ENCODE measurements at places on chromosomes 2 and 18.
A peak's percentile ranks its signal among the peaks of the same experiment; 100 is the strongest.

- DNase-seq = no peak
Observed at GRCh38 chr2:121171625-121172119, 113.3 kb downstream of the TFCP2L1 start.

DNA sequence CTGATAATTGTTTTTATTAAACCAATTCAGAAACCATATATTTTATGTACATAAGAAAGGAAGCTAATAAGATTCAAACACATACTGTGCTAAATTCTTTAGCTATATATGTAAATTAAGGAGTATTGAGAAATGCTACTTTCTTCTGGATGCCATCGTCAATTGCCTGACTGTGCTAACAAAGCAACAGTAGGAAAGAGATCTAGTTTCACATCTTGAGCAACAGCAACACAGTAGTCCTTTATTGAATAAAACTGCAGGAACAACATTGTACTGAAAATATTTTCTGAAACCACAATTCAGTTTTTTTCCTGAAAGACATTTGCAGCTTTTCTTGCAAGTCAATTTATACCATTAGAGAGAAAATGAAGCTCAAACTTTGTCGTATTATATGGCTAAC lies 1404.9 kb upstream of the SLC39A10 start:
- DNase-seq = no peak

- DNase-seq = no peak
Observed at GRCh38 chr2:236165842-236166795, 2.1 kb downstream of the GBX2 start.

DNA sequence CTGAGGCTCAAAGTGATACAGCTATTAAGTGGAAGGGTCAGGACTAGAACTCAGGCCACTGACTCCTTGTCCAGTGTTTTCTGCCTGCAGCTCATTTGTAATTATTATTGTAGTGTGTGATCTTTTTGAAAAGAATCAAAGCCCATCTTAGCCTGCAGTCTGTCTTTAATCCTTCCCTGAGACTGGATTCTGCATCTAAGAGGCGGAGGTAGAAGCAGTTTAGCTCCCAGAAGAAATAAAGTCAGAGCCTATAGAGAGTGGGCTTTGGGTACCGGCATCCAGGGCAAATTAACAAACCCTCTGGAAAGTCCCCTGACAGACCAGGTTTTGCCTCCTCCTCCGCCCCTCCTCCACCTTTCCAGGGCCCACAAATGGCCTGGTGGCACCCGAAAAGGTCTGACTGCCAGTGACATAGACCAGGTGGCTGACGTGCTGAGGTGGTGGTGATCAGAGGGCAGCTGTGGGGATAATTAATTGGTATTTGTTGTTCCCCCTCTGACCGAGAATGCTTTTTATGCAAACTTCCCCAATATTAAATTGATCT lies 2.2 kb upstream of the RAX start:
- no peak for DNase-seq

DNA sequence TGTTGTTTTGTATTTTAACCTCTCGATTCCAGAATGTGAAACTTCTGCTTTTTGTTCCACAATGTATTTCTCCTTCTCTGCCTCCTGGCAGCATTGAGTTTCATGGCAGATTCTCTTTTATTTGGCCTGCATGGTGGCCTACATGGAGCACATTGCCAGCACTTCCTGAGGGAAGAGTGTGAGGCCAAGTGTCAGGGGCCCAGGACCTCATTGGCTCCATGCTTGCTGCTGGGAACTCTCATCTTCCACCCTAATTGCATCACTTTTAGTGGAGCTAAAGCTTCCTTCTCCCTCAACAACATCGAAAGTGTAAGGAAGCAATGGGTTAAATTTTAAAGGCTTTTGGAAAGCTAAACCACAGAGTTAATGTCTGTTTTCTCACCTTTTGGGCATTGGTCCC lies 9.5 kb downstream of the TRIB2 start:
- DNase-seq = no peak

- no peak for DNase-seq
Observed at GRCh38 chr2:157067562-157067961, 189.9 kb upstream of the GALNT5 start.

DNA sequence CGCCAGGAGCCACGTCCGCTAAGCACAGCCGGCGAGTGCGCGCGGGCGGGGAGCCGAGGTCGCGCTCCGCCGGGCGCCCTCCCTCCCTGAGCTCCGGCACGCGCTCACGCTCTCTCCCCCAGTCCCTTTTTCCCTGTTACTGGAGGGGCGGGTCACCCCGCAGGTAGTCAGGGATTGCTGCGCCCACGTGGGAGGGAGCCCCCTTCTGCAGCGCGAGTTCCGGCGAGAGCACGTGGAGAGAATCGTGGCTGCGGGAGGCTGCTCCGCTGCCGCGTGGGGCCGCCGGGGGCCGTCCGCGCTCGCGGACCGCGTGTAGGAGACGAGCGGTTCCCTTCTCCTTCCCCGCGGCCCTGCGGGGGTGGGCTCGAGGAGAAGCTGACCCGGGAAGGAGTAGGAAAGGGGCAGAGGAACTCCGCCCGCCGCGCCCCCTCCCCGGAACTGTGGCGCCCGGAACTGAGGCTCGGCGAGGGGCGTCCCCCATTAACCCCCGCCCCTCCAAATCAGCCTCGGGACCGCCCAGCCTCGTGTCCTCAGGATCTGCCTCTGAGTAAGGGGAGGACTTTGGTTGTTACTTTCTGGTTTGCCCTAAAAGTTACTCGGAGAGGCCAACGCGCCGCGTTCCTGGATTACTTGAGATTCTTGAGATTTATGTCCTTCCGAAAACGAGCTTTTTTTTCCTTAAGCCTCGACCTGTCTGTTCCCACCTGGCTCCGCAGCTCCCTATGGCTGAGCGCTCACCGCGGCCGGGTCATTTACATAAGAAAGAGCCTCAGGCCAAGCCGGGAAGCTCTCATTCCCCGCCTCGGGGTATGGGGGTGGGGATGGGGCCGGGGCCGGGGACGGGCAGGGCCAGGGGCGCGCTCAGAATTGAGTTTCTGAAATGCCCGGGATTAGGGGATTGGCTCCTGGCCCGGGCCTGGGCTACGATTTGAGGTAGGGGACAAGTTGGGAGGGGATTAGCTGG lies 1.1 kb downstream of the HK2 start:
- peak; percentile 60 for DNase-seq

DNA sequence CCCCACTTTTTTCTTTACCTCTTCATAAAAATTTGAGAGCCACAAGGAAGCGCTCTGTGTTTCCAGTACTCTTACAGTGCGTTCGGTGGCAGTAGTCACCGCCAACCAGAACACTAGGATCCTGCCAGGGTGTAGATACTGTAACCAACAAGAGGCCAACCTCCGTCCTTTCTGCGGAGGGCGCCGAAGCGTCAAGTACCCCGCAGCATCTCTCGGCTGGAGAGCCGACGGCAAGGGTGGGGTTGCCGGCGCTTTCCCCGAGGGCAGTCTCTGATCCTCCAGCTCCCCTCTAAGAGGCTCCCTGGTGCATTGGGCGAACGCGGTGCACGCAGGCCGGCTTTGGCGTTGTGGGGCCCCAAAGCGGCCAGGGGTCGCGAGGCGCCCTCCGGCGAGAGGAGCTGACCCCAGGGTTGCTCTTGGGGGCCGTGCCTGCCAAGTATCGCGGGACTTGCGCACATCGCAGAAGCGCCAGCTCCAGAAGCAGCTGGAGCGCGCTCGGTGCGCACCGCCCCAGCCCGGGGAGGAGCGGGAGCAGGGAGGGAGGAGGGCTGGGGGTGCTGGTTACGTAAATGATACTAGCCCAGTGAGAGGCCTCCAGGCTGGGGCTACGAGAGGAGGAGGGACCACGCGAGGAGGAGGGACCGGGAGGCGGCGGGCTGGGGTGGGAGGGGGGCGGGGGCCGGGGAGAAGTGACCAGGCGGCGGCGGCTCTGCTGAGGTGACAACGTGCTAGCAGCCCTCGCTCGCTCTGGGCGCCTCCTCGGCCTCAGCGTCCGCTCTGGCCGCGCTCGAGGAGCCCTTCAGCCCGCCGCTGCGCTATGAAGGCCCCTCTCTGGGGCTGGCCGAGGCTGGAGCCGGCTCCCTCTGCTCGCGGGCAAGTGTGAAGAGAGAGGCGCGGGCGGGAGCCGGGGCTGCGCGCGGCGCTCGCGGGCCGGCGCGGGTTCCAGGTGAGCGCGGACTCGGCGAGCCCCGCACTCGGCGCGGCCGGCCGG lies at the start of gene GALNT13:
Gene GALNT13 (plus strand): TSS at position 692 of the 991 bp plus-strand sequence.
- DNase-seq = no peak

DNA sequence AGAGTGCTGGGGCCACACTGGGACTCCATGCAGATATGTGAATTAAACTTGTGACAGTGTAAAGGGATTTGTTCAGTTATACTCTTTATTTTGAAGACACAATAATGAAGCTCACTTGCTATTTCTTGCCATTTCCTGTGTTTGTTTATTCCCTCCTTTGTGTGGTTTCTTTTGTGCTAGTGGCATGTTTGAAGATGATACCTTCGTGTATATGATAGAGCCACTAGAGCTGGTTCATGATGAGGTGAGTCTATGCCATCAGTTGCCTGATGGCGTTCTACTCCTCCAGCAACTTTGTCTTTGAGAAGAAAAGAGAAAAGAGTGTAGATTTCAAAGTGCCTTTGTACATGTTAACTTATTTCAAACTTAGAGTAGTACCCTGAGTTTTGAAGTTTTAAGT lies 99.2 kb upstream of the FAM237A start:
- DNase-seq = no peak

DNA sequence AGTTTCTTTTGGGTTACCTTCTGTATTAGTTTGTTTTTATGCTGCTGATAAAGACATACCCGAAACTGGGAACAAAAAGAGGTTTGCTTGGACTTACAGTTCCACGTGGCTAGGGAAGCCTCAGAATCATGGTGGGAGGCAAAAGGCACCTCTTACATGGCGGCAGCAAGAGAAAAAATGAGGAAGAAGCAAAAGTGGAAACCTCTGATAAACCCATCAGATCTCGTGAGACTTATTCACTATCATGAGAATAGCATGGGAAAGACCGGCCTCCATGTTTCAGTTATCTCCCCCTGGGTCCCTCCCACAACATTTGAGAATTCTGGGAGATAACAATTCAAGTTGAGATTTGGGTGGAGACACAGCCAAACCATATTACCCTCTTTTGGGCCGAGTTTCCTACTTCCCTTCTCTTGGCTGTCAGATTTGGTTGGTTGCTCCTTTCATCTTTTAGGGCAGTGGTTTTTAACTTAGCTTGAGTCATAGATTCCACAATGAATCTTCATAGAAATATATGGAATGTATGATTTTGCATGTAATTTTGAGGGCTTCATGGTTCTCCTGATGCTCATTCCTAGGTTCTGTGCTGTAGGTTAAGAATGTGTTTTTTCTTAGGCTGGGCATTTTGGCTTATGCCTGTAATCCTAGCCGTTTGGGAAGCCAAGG lies 44.2 kb downstream of the CEP192 start:
- no peak for DNase-seq

GRCh38 chr2:208097313-208097712 lies 27.0 kb downstream of the CRYGD start:
- DNase-seq = no peak

- DNase-seq = no peak
Observed at GRCh38 chr2:128237911-128238697, 80.6 kb downstream of the HS6ST1 start.

GRCh38 chr2:169351725-169352124 lies 10.6 kb downstream of the LRP2 start:
- no peak for DNase-seq

GRCh38 chr2:1501038-1501851 lies 88.0 kb downstream of the TPO start:
- no peak for DNase-seq

DNA sequence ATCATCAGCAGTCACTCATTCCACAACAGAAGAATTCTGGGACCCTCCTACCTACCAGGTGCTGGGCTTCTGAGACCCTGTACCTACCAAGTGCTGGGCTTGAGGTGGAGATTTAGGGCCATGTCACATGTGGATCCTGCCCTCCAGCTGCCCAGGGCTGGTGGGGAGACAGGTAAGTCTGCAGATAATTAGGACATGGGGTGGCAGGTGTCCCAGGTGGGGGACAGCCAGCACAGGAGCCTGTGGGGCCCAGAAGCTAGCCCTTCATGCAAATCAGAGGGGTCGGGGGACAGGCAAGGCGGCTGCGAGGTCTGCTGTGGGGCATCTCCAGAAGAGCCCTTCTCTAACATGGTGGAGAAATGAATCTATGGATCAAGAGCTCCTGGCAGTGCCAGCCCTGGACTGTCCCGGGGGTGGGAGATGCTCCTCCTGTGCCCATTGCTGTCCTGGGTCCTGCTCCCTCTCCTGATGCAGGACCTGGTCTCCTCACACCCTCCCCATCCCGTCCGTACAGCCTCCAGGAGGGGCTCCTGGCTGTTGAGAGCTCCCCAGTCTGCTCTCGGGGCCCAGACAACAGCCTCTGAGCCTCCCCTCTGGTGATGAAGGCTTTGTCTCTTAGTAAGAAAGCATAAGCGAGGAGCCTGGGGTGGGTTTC lies 106.3 kb upstream of the GLI2 start:
- DNase-seq = no peak

Data from CD4-positive, alpha-beta T cell treated with Interleukin-12 subunit alpha and Interleukin-12 subunit beta, for 1 hour (primary cell).